ENCODE measurements at places on chromosomes 2 and 18. TPM values are rescaled to one million over a fixed set of nuclear protein-coding genes. Genes with fewer than 3 reads are reported as not detected.

- no peak for DNase-seq
These were observed 9.9 kb downstream of the PTPN4 start for GRCh38 chr2:119769645-119770044.

- DNase-seq: no peak
These were observed 6.3 kb downstream of the IL1RL2 start for GRCh38 chr2:102193074-102193473.

GRCh38 chr2:173955867-173956266 lies 9.3 kb downstream of the SP3 start:
- DNase-seq: no peak

DNA sequence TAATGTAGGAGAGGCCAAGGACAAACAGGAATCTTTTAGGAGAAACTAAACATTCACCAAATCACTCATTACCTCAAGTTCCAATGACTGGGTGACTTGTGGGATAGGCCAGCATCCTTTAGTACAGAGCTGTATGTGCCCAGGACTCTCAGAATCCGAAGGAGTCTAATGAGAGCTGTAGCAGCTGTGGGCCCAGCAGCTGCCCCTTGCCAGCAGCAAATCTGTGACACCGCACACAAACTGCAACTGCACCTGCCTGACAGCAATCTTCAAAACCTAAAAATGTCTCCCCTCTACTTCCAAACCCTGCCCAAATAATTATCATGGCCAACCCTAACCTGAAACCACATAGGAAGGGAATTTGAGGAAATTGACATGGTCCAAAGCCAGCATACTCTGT lies 44.5 kb upstream of the ACVR2A start:
- no peak for DNase-seq

Gene SMYD1
- total RNA-seq: not detected

Gene C2orf66
- not detected for total RNA-seq
